Tibial nerve (tissue), 4 donors: ENCODE measurements at places on chromosomes 5 and 9.

- H3K27me3 ChIP-seq: no peaks in the 10 kb centered on the region
- H3K36me3 ChIP-seq: no peaks in the 10 kb centered on the region
- no peaks in the 10 kb centered on the region for H3K4me1 ChIP-seq
- no peak overlapping the region for H3K27ac ChIP-seq
- no peak overlapping the region for H3K4me3 ChIP-seq
- no peak for DNase-seq
These were observed 111.7 kb upstream of the RAI14 start for GRCh38 chr5:34544403-34544802.

DNA sequence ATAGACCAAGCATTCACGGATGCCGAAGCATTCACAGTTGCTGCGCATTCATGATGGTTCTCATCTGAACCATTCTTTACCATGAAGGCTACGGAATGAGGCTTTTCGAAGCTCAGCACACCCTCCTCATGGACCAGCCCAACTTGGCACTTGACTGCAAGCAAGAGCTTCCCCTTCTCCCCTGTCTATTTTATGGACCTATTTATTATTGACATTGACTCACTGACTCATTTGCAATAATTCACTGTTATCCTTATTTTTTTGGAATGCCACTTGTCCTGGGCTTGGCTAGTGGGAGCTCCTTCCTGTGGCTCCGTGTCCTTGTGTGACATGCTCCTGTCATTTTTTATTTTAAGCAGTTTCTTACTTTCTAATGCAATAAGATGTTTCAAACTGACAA is 51.5 kb upstream of the ICE1 start:
- no peaks in the 10 kb centered on the region for H3K27me3 ChIP-seq
- H3K36me3 ChIP-seq: no peaks in the 10 kb centered on the region
- DNase-seq: no peak

GRCh38 chr5:134502259-134502658 is 23.2 kb upstream of the JADE2 start:
- no peak overlapping the region for H3K4me3 ChIP-seq
- H3K4me1 ChIP-seq: peaks cover 15% of the 10 kb centered on the region
- no peaks in the 10 kb centered on the region for H3K36me3 ChIP-seq

DNA sequence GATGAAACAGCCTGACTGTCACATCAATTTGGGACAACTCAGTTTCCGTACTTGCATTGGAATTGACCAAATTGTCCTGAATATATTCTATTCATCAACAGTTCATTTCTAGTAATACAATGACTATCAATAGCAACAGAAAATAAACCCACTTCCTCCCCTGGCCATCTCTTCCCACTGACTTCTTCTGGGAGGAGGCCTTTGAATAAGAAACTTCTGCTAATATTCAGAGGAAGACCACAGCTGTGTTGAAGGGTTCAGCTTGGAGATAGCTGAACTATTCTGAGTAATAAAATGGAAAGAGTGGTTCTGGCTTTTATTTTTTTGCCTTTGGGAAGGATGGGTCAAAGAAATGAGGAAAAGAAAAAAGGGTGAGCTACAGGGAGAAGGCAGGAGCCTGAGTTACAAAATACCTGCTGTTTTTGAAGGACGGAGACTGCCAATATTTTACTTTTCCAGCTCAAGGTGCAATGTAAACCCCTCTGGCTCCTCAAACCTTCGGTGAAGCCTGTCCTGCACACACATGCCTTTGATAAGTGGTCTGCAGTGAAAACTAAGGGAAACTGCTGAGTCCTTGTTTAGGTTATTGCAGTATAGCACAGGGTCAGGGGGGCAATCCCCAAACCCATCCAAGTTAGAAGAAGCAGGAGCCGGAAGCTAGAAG is 29.9 kb downstream of the FYB1 start:
- peaks cover 25% of the 10 kb centered on the region for H3K4me1 ChIP-seq
- H3K27me3 ChIP-seq: no peaks in the 10 kb centered on the region
- H3K27ac ChIP-seq: no peak overlapping the region
- H3K4me3 ChIP-seq: no peak overlapping the region

DNA sequence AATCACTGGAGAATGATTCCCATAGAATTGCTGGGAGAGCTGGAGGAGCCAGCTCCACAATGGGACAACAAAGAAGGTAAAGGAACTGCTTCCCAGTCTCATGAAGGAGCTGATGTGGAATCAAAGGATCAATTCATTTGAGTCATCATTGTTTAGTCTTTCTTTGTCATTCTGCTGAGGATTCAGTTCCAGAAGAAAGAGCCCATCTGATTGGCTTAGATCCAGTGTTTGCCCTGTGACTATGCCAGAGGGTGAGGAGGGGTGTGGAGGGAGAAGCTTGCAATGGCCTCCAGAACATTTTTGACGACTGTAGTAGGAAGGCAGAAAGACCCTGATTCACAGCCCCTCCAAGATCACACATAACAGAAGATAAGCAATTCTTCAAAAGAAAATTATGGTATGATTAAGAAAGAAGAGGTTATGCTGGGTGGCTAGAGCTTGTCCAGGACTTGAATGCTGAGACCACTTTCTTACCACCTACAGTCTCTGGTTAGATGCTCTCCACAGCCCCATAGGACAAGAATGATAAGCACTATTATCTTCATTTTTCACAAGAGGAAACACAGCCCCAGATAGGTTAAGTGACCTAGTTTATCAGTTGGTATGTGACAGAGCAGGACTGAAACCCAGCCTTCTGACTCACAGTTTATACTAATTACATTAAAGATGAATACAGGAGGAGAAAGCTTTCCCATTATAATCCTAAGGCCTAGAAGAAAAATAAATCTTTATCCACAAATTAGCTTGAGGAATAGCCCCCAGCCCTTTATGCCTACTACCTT is 363.1 kb downstream of the PRELID2 start:
- H3K4me1 ChIP-seq: no peaks in the 10 kb centered on the region
- no peak for DNase-seq
- no peak overlapping the region for H3K4me3 ChIP-seq
- no peaks in the 10 kb centered on the region for H3K27me3 ChIP-seq

DNA sequence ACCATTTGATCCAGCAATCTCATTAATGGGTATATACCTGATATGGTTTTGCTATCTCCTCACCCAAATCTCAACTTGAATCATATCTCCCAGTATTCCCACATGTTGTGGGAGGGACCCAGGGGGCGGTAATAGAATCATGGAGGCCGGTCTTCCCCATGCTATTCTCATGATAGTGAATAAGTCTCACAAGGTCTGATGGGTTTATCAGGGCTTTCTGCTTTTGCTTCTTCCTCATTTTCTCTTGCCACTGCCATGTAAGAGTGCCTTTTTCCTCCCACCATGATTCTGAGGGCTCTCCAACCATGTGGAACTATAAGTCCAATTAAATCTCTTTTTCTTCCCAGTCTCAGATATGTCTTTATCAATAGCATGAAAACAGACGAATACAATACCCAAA is 74.5 kb upstream of the APC start:
- H3K4me3 ChIP-seq: no peak overlapping the region
- H3K27me3 ChIP-seq: no peaks in the 10 kb centered on the region
- H3K27ac ChIP-seq: no peak overlapping the region
- DNase-seq: no peak
- no peaks in the 10 kb centered on the region for H3K4me1 ChIP-seq
